Effector CD8-positive, alpha-beta T cell (primary cell): ENCODE measurements at places on chromosomes 13 and 19.

- DNase-seq = no peak
Measured at GRCh38 chr13:60584976-60585375, 188.0 kb downstream of the TDRD3 start.

DNA sequence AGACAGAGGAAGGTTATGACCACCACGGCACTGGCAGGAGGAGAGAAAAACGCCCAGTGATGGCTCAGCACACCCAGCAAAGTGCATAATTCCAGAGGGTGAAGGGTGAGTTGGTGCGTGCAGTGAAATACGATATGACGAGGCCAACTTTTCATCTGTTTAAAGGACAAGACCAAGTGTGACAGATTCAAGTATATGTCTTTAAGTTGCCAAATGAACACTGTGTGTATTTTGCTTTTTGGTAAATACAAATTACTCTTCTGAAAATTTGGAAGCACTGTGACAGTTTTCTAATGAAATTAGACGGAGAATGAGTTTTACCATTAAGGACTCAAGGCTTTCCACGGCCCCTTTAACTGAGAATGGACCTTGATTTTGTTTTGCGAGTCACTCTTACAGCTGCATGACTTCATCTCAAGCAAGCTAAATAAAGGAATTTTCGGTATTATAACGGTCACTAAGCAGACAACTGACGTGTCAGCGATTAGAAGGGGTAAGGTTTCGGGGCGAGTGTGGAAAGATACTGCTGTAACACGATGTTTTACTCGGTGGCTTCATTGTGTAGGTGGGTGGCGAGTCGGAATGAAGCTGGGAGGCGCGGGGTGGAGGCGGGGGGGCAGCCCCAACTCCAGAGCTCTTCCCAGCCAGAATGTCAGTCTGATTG is 22.8 kb downstream of the COL4A2 start:
- DNase-seq = no peak

DNA sequence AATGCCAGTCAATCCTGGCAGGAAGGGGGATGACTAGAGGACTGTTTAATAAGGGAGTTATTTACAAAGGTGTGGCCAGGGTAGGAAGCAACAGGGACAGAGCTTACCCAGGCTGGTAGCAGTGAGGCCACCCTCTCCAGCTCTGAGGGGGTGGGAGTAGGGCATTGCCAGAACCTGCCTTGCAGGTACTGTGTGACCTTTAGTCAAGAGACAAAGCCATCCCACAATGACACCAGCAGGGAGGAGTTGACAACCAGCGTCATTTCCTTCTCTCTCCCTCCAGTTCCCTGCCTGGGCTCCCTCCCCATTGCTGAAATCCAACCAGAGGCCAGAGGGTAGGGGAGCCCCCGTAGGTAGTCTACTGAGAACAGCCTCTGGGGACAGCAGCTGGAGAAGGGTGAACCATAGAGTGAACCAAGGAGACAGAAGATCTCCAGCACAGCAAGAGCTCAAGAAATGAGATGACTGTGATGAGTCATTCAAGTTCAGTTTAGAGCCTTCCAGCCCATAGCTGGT is 33.3 kb upstream of the SPATA13 start:
- no peak for DNase-seq

GRCh38 chr19:45305421-45305820 is 17.3 kb downstream of the CKM start:
- no peak for DNase-seq

- DNase-seq = no peak
Measured at GRCh38 chr13:24865163-24865953, 101.4 kb downstream of the RNF17 start.

- no peak for DNase-seq
Measured at GRCh38 chr13:79349011-79349410, 57.0 kb downstream of the RBM26 start.

GRCh38 chr19:3683405-3684053 is 16.7 kb downstream of the PIP5K1C start:
- DNase-seq = no peak

GRCh38 chr19:53945441-53945840 is 17.3 kb upstream of the CACNG8 start:
- no peak for DNase-seq

- DNase-seq = no peak
Measured at GRCh38 chr19:11405846-11406643, 13.1 kb downstream of the RGL3 start.

DNA sequence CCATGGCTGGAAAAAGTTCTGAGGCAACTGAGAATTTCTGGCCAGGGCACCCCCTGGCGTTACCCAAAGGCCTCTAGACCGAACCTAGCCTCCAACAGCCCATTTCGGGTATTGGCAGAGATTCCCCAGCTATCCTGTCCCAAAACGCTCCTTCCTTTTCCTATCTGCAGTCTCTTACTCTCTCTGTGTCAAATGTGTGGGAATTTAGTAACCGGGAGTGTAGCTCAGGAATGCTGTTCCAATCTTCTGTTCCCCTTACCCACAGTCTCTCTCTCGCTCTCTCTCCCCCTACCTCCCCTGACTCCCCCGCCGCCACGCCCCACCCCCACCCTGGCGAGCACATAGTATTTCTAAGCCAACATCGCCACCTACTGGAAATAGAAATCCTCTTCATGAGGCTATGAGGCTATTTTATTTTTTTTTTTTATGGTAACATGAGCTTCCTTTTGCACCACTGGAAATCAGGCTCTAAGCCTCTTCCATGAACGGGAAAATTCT is 27.0 kb downstream of the OXGR1 start:
- no peak for DNase-seq
